ENCODE measurements at places on chromosomes 2 and 18.

- DNase-seq = no peak
Observed at GRCh38 chr18:28039078-28039477, 137.9 kb downstream of the CDH2 start.

DNA sequence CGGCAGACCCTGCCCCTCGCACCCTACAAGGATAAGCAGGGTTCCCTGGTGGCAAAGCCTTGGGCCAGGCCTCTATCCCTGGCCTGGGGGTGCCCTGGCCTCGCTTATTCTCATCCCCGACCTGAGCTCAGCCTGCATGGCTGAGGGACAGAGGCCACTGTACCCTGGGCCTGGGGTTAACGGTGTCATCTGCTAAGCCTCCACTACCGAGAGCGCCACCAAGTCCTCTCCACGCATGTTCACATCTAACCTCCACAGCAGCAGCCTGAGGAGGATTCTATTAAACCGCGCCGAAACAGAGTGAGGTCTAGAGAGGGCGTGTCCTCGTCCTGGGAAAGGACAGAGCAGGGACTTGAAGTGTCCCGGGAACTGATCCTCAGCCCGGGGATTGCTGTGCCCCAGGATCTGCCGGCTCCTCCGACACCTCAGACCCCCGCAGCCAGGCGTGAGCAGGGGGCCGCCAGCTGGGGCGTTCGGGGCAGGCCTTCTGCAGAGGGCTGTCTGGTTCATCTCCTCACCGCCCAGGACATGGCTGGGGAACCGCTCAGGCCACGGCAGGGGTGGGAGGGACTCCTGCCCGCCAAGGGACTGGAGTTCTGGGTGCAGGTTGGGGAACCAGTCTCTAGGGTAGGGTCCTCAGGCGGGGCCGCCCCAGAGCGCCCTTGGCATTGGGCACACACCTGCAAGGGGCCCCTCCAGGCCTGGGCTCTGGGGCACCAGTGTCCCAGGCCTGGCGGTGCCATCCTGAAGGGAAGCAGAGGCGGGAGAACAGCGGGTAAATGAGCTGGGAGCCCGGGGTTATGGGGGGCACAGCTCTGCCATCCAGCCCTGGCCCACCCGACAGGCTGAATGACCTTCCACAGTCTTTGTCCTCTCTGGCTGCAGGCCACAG lies 68.0 kb upstream of the SMAD7 start:
- no peak for DNase-seq

- no peak for DNase-seq
Observed at GRCh38 chr2:69018678-69019095, 5.7 kb downstream of the ANTXR1 start.

GRCh38 chr2:197499594-197500502 lies at the start of the genes HSPD1 and HSPE1:
Gene HSPD1, minus strand, starts transcription at chr2:197499840. Its CDS starts 992 bp downstream, at chr2:197498848.
Gene HSPE1, plus strand, starts transcription at chr2:197500379. Its CDS starts 58 bp downstream, at chr2:197500437.
- DNase-seq = peak; percentile 100

GRCh38 chr2:156470975-156471583 lies 34.9 kb downstream of the GPD2 start:
- no peak for DNase-seq

DNA sequence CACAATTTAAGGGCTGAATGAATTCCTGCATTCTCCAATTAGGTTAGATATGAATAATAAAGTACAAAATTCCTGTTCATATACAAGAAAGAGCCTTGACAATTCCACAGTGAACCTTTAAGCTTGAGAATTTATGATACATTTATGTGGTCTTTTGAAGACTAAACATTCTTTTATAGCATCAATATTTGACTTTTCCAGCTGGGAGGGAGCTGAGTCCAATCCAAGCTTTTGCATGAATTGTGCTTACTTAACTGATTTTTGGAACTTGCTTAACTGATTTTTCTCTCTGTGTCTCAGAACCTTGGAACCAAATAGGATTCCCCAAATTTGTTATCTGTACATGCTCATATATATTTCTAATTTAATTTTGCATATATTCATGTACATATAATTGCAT lies 388.0 kb downstream of the TRIB2 start:
- DNase-seq = no peak

DNA sequence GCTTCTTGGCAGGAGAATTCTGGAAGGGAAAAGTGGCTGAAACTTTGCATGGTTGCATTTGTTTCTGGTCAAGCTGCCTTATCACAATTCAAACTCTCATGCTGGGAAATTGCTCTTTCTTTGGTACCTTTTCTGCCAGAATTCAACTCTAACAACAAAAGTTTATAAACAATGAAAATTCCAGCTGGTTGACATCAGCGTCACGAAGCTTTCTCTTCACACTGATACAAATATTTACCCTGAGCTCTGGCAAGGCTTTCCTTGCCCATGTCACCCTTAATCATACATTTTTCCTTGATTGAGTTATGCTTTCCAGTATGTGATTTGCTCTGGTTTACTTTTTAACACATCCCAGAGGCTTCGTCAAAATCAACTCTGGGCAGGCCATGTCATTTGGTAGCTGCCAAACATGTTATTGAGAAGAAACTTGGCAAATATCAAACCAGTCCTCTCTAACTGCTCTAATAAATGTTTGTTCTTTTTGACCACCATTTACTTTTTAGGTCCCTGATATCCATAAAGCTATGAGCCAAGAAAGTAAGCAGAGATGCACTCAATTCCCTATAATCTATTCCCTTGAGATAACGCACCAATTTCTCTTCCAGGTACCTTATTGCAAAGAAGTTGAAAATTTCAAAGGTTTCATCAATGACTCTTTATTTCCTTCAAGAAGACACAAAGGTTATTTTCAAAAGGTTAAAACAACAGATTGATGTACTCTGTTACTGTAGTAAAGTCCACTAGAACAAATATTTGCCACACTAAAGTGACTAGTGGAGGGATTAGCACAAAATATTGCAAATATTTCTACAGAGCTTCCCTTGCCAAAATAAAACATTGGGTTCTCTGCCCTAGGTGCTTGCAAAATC lies 1241.1 kb upstream of the ZEB2 start:
- no peak for DNase-seq

DNA sequence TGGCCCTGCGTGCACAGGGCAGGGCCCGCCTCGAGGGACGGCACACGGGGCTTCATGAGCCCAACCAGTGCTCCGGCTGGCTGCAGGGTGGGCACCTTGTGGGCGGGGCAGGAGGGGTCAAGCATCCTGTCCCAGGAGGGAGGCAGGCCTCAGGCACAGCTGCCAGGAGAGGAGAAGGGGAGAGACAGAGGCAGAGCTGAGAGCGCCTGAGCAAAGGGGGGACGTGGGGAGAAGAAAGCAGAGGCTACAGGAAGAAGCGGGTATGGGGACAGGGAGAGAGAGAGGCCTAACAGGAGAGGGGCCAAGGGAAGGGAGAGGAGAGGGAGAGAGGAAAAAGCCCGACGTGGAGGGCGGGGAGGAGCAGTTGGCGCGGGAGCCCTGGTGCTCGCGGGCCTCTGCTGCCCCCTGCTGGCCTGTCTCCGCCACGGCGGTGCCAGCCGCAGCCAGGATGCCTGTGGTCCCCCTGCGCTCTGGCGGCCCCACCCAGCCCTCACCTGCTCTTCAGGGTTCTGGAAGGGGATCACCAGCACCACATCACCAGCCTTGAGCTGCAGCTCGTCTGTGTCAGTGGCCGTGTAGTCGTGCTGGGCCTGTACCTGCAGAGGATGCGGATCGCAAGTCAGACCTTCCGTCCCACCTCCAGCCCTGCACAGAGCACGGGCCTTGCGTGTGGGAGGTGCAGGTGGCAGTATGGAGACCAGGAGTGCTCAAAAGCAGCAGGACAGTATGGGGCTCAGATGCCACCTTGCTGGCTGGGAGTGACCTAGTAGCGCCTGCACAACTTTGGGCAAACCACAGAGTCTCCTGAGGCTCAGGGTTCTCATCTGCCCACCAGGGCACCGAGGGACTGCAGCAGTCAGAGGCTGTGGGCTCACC lies 56.8 kb downstream of the BIN1 start:
- DNase-seq = peak; percentile 39

GRCh38 chr2:7071154-7071553 lies 153.9 kb downstream of the RNF144A start:
- no peak for DNase-seq

GRCh38 chr2:126655500-126656430 lies at the start of gene GYPC:
Gene GYPC, plus strand, starts transcription at chr2:126656158. Its CDS starts 106 bp downstream, at chr2:126656264.
- no peak for DNase-seq

DNA sequence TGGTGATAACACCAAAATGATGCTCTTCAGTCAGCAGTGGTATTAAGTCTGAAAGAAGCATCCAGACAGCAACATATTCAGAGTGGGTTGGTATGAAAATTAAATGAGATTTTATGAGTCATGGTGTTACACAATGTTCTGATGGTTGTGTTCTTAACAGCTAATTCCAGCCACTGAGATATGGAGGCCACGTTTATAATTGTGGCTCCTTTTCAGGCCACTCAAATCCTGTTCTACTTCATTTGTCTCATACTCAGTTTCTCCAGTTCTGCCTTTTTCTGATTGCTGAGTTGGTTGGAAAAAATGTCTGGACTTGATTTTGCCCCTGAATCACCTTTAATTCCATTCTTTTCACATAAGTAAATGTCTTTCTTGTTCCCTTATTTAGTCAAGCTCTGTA lies 162.7 kb upstream of the COL3A1 start:
- DNase-seq = no peak

- no peak for DNase-seq
Observed at GRCh38 chr18:77123320-77124231, 9.0 kb downstream of the MBP start.

GRCh38 chr2:50556934-50557575 lies 474.9 kb downstream of the NRXN1 start:
- no peak for DNase-seq

- no peak for DNase-seq
Observed at GRCh38 chr2:19031642-19032041, 326.8 kb downstream of the OSR1 start.

DNA sequence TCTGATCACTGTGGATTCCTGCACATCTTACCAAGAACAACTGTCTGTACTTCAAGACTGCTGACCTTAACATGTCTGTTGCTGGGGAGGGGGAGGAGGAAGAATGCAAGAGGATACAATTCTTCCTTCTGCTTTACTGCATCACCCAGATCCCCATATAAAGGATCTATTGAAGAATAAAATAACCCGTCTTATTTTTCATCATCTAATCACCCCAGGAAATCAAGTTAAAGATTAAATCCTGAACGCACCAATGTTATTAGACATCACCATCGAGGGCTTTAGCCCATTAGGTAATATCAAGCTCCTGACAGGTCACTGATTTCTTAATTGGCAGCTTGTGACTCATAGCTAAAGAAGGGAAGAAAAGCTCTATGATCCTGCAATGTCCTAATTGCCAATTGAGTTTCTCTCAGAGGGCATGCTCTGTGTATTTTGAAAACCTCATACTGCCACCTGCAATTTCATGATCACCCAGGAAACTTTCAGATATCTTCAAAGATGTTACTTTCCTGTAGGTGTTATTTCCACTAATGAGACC lies 75.4 kb upstream of the KCNE4 start:
- DNase-seq = no peak

- no peak for DNase-seq
Observed at GRCh38 chr2:167550448-167550847, 662.2 kb downstream of the XIRP2 start.

DNA sequence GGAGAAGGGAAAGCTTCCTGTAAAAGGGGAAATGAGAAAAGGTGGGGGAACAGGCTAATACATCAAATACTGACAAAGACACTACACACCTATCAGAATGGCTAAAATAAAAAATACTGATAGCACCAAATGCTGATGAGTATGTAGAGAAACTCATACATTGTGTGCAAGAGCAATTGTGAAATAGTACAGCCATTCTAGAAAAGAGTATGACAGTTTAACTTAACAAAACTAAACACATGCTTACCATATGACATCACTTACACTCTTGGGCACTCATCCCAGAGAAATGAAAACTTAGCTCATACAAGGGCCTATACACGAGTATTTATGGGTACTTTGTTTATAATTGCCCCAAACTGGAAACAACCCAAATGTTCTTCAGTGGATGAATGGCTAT lies 53.4 kb downstream of the ZNF638 start:
- DNase-seq = no peak

DNA sequence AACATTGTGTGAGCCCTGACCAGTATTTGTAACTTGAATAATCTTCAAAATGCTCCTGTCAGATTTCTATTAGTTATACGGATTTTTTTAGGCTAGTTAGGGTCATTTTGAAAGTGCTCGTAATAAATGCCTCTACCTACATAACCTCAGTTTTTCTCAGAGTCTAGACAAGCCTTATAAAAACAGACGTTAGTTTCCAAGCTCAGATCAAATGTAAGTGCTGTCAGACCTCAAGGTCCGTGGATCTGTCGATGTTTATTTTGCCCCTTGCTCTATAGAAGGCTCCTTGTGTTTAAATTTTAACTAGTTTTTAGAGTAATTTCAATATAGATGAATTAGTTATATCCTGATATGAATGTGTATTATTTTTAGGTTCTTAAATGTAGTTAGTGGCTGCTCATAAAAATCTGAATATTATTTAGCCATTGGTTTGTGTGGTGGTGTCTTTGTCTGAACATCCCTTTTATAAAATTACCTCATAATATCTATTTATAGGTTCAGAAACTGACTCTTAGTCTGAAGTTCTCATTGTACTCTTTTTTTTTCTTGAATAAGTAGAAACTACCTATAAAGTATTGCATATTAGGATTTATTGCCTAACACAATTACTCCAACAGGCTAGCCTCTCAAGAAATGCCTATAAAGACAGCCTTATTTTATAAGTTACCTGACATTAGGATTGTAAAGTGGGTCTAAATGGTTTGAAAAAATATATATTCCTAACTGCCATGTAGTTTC lies 71.1 kb downstream of the MTA3 start:
- no peak for DNase-seq

DNA sequence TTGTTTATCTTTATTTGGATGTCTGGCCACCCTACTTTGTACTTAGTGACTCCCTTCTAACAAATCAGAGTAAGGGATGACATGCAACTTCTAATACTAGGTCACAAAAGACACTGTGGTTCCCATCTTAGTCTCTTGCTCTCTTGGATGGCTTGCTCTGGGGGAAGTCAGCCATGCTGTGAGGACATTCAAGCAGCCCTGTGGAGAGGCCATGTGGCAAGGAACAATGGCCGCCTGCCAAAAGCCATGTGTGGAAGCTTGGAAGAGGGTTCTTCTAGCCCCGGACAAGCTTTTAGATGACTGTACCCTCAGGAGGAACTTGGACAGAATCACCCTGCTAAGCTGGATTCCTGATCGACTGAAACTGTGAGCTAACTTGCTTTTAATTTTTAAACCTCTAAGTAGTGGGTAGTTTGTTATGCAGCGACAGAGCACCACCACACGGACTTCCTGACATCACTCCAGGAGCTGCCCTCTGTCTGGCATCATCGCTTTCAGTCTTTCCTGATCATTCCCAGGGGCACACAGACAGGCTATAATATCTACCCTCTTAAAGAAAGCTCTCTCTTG lies 116.8 kb upstream of the ODC1 start:
- no peak for DNase-seq

DNA sequence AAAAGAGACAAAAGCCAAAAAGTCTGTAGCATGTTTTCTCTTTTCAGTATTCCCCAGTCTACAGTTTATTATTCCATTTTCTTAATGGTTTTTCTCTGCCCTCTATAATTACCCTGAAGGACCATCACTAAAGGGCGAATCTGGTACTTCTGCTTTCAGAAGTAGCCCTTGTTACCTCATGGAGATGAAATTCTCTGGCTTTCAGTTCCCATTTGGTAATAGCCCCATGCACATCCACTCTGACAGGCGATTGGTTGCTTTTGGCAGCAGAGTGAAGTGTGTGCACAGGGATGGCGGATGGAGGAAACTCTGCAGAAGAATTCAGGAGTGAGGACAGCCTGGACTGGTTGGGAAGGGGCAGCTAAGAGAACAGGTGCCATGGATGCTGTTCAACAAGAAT lies 66.3 kb upstream of the NABP1 start:
- DNase-seq = no peak

- DNase-seq = no peak
Observed at GRCh38 chr18:74446631-74447403, 10.3 kb downstream of the DIPK1C start.

GRCh38 chr2:43685357-43685756 lies 9.1 kb upstream of the C1GALT1C1L start:
- DNase-seq = no peak

Measured in NCI-H2171 (cell line).